Stimulated activated CD8-positive, alpha-beta memory T cell treated with anti-CD3 and anti-CD28 coated beads, Interleukin-15, amount 100 ng/mL, for 24 hours (primary cell): ENCODE measurements at places on chromosomes 12 and 14.
A peak's percentile ranks its signal among the peaks of the same experiment; 100 is the strongest.

GRCh38 chr14:42277840-42278239 lies 671.2 kb downstream of the LRFN5 start:
- DNase-seq: no peak

DNA sequence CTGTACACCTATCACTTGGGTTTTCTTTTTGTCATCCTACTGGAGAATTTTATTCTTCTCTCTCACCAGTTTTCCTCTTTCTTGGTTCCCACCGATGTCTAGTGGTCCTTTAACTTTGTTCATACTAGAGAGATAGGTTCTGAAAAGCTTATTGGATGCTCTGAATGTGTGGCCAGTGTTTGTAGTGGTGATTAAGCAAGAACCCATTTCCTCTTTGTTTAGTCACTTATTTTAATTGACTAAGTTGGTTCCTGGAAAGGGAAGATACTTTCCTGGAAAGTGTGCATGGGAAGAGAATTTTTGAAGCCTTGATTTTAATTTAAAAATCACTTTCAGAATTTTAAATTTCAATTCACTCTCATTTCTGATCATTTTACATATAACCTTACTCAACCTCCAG lies 127.2 kb downstream of the OTOGL start:
- no peak for DNase-seq

- DNase-seq: no peak
Observed at GRCh38 chr12:123996581-123996980, 23.6 kb downstream of the ZNF664 start.

DNA sequence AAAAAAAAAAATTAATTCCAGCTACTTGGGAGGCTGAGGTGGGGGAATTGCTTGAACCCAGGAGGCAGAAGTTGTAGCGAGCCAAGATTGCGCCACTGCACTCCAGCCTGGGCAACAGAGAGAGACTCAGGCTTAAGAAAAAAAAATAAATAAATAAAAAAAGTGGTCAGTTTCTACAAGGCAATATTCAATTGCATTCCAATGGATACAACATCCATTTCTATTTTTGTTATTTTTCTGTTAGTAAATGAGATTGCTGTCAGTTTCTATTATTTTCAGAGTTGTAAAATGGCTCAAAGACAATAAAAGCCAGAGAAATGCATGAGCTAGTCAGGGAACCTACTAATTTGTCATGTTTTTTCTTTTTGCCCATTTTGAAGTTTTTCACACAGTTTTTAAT lies 119.2 kb downstream of the PDE3A start:
- no peak for DNase-seq

- no peak for DNase-seq
Observed at GRCh38 chr12:44640427-44641190, 235.5 kb downstream of the NELL2 start.

DNA sequence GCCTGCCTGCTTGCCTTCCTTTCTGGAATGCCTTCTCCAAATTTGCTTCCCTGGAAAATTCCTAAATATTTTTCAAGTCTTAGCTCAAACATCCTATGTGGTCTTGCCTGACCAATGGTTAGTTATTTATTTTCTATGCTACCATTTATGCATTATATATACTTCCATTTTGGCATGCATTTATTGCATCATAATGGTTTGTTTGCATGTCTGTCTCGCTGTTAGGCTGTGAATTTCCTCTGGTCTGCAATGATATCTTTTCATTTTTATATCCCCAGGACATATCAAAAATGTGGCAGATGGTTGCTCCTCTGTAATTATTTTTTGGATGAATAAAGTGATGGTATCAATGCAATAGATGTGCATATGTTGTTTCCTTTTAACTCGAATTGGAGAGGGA lies 30.5 kb downstream of the ATL1 start:
- DNase-seq: no peak

DNA sequence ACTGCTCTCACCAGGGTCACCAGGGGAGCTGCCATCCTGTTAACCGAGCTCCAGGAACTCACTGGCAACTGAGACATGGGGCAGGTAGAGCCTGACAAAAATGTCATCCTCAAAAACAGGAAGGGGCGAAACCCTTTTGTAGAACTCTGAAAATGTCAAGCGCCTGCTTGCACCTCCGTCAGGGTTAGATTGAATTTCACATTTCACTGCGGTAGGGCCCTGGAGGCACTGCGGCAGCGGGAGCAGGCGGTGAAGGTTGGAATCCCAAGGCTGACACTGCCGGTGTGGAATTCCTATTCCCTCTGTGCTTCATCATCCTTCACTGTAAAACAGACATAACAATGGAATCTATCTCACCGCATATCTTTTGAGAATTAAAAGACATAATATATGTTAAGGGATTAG lies 142.8 kb upstream of the TMCC3 start:
- no peak for DNase-seq

DNA sequence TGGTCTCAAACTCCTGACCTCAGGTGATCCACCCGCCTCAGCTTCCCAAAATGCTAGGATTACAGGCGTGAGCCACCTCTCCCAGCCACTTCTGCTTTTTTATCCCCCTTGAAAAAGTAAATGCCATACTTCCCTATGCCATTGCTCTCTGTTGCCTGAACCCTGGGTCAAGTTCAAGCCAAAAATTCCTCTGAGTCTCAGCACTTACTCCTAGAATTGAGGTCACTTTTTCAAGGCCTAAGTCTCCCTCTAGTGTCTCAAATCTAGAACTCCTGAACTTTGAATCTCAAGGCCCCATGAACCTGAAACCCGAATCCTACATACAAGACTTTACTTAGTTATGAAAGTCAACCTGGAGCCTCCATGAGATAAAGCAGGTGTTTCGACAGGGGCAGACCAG lies 1.4 kb upstream of the APOBEC1 start:
- DNase-seq: no peak

DNA sequence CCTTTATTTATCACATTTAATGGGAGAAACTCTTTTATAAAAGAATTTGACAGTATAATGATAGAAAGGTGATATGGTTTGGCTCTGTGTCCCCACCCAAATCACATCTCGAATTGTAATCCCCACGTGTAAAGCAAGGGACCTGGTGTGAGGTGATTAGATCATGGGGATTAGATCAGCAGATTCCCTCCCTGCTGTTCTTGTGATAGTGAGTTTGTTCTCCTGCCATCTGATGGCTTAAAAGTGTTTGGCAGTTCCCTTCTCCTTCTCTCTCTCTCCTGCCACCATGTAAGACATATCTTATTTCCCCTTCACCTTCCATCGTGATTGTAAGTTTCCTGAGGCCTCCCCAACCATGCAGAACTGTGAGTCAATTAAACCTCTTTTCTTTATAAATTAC lies 1110.3 kb downstream of the FLRT2 start:
- DNase-seq: no peak

- DNase-seq: no peak
Observed at GRCh38 chr14:81415781-81416180, 15.7 kb upstream of the STON2 start.

GRCh38 chr14:85296456-85297210 lies 233.3 kb upstream of the FLRT2 start:
- no peak for DNase-seq

- DNase-seq: no peak
Observed at GRCh38 chr14:89252887-89253532, 164.0 kb downstream of the FOXN3 start.

DNA sequence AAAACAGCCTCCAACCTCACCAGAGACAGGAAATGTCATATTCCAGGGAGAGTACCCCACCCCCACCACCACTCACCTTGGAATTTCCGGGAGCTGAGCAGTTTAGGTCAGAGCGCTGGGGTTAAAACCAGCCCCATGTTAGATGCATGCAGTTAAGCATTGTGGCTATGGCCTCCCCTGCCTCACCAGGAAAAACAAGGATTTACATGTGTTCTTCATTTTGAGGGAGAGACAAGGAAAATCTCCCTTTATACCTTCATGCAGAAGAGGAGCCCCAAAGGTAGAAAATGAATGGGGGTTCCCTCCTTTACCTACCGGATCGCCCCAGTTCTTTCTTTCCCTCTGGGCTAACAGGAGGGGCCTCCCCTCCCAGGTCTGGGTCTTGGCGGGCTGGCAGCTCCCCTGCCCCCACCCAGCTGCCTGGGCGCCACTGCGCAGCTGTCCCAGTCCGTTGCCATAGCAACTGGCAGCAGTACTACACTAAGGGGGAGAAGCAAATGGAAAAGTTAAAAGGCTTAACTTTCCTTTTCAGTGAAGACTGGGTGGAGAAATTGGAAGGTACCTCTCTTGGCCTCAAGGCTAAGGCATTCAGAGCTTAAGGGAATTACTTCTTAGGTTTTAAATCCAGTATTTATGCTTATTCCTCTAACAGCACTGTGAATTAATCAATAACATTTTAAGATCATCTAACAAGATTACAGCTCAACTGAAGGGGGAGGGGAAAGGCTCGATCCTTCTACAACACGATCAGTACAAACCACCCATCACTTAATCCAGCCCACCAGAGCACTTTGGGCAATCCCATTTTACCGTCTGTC lies 20.5 kb downstream of the CBX5 start:
- DNase-seq: peak; percentile 16

DNA sequence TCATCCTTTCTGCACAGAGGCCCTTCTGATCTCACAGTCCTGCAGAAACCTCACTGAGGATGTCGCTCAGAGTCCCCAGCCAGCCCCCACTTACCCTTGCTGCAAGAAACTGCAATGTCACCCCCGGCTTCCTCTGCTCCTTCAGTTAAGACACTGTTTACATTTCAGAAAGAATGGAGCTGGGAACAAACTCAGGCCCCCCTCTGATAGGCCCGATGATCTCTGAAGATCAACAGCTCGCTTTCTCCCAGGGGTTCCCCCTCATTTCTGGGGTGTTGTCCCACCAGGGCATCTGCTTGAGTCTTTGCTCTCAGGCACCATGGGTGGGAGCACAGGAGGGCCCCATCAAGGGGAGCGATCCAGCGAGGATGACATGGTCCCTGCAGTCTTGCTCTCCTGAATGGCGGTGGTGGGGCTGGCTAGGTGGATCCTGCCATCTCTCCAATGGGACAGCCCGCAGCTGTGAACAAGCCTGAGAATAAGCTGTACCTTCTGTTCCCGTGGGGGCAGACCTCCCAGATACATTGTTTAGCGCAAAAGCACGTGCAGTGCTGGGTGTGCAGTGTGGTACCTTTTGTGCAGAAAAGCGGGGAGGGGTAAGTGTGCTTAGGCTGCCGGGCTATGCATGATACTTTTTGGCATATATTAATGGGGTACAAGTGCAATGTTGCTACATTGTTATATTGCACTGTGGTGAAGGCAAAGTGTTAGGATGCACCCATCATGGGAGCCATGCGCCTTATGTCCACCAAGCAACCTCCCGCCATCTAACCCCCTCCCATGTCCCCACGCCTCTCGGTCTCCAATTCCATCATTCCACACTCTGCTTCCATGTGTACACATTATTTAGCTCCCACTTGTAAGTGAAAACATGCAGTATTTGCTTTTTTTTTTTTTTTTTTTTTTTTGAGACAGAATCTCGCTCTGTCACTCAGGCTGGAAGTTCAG lies 6.7 kb upstream of the NCOR2 start:
- DNase-seq: no peak

- DNase-seq: no peak
Observed at GRCh38 chr14:104865631-104866441, 768 bp downstream of the CEP170B start.

GRCh38 chr14:71956920-71957563 lies 24.8 kb downstream of the RGS6 start:
- DNase-seq: no peak

DNA sequence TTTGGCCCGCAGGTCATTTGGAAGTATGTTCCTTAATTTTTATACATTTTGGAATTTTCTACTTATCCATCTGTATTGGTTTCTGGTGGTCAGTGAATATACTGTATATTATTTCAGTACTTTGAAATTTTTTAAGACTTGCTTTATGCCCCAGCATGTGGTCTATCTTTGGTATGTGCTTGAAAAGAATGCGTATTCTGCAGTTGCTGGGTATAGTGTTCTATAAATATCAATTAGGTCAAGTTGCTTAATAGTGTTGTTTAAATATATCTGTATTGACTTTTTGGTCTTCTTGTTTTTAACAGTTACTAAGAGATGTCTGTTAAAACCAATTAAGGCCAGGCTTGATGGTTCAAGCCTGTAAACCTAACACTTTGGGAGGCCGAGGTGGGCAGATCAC lies 21.7 kb upstream of the SIX1 start:
- no peak for DNase-seq
